ENCODE measurements at places on chromosomes 2 and 18.
A peak's percentile ranks its signal among the peaks of the same experiment; 100 is the strongest.

- peak; percentile 46 for DNase-seq
These were observed 4.7 kb upstream of the KLHL30 start for GRCh38 chr2:238133499-238134392.

GRCh38 chr2:9740382-9741073 is 102.7 kb upstream of the TAF1B start:
- DNase-seq, result no peak

DNA sequence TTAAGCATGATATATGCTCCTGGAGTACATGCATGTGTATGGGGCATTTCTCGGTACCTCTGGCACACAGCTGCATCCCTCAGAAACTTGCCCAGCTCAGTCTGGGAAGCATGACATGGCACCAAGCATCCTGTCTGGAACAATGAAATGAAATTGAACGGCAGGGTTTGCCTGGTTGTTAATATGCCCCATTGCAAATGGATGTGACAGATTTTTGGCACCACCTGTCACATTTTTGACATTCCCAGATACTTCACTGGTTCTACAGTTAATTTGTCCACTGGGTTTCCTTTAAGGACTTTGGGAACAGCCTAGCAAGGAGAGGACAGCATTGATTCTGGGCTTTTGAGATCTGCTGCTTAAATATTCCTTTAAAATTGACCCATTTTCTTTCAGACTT is 305.8 kb downstream of the TSN start:
- no peak for DNase-seq

GRCh38 chr2:171965661-171966060 is 34.1 kb upstream of the METAP1D start:
- no peak for DNase-seq

DNA sequence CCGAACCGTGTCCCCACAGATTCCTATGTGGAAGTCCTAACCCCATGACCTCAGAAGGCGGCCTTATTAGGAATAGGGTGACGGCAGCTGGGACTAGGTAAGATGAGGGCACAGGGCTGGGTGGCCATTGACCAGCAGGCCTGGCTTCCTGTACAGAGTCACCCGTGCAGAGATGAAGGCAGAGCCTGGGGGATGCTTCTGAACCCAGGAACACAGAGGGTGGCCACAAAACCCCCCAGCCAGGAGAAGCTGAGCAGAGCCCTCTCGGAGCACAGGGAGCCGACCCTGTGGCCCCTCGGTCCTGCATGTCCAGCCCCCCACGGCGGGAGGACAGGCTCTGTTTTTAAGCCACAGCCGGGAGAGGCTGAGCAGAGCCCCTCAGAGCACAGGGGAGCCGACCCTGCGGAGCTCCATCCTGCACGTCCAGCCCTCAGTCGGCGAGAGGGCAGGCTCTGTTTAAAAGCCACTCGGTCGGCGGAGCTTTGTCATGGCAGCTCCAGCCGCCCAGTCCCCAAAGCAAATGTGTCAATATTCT is 2.7 kb downstream of the PDCD1 start:
- DNase-seq, result no peak

DNA sequence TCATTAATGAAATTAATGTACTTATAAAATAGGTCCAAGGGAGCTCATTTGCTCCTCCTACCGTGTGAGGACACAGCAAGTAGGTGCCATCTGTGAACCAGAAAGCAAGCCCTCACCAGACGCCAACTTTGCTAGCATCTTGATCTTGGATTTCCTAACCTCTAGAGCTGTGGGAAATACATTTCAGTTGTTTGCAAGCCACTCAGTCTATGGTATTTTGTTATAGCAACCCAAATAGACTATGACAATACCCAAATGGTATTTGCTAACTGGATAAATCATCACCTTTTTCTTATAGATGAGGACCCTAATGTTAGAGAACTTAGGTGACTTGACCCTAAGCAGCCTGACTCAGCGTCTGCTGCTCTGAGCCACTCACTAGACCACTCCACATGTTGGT is 379.6 kb downstream of the HRH4 start:
- DNase-seq, result no peak

DNA sequence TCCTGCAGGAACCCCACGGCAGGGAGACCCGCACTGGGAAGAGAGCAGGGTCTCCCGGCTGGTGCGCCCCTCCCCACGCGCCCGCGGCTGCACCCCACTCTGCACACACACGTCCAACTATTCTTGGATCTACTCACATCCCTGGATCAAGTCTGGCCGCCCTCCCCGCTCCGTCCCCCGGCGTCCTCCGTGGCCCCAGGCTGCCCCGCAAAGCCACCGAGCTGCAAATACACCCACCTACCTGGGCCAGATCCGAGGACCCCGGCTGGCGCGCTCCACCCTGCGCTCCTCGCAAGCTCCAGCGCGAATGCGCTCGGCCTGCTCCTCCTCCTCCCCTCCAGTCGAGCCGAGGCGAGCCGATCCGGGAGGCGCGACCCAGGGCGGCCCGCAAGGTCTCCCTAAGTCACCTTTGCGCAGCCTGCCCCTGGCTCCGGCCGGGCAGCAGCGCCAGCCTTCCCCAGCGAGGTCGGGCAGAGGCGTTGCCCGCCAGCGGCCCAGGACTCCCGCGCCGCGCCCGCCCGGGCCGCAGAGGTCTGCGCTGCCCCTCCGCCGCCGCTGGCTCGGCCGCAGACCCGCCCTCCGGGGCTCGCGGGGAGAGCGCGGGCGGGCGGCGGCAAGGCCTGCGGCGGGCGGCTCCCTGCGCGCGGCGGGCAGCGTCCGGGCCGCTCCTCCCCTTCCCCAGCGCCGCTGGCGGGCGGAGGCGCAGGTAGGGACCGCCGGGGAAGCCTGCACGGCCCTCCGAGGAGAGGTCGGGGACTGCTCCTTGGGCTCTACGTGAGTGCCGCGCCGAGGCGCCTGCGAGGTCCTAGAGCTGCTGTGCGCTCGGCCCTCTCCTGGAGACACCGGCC is 126.0 kb downstream of the OSBPL1A start:
- no peak for DNase-seq

GRCh38 chr2:13091861-13092378 is 375.2 kb downstream of the TRIB2 start:
- DNase-seq, result no peak

GRCh38 chr2:5315041-5315440 is 377.1 kb upstream of the SOX11 start:
- no peak for DNase-seq

Measured in activated effector memory CD4-positive, alpha-beta T cell treated with anti-CD3 and anti-CD28 coated beads, Interleukin-2, amount 50 U/mL, for 16 hours (primary cell).